ENCODE measurements at places on chromosomes 5 and 9. TPM values are rescaled to one million over a fixed set of nuclear protein-coding genes. Genes with fewer than 3 reads are reported as not detected.

The HSPA9 gene
- 201 TPM for total RNA-seq

- no peak for DNase-seq
- peaks cover 71% of the 10 kb centered on the region for H3K4me1 ChIP-seq
- H3K27ac ChIP-seq, result no peak overlapping the region
- H3K27me3 ChIP-seq, result no peaks in the 10 kb centered on the region
- H3K36me3 ChIP-seq, result peaks cover 53% of the 10 kb centered on the region
- no peak overlapping the region for H3K4me3 ChIP-seq
Observed at GRCh38 chr5:150633429-150633828, 7.0 kb upstream of the SYNPO start.

The CXCL14 gene
- total RNA-seq, result 0.42 TPM

The FAM221B gene
- total RNA-seq, result not detected

The GMCL2 gene
- not detected for total RNA-seq

DNA sequence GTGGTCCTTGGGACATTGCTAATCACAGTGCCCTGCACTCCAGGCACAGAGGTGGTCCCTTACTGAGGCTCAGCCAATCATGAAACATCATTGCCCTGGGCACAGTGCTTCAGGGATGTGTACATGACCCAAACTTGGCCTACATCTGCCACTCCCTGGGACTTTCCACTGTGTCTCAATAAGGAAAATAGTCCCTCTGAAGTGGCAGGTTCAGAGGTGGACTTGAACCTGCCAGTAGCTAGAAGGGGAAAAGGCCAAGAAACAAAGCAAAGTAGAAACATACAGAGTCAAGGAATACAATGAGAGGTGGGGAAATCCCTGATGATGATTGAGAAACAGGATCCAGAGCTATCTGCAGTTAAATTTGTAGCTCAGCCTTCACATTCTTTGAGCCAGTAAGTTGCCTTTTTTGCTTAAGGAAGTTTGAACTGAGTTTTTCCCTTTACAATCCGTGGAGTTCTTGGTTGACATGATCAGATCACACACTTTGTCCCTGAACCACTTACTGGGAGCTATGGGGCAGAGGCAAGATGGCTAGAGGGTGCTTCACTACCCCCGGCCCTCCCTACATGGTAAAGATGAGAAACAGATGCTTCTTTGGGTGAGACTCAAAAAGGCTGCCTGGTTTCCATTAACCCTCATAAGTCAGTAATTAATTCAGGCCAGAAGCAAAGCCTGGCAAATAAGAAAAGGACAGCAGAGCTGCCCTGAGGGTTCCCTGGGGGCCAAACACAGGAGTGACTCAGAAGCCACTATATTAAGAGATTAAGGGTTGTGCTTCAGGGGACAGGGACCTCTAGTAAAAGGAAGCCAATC, 57.6 kb downstream of the SH3TC2 start:
- H3K36me3 ChIP-seq, result no peaks in the 10 kb centered on the region
- no peaks in the 10 kb centered on the region for H3K4me1 ChIP-seq
- DNase-seq, result peak; percentile 75
- H3K27ac ChIP-seq, result no peak overlapping the region

The MYORG gene
- total RNA-seq, result 27.2 TPM

GRCh38 chr5:157115012-157115411, 6.2 kb upstream of the HAVCR2 start:
- no peak for DNase-seq
- no peaks in the 10 kb centered on the region for H3K36me3 ChIP-seq
- H3K27me3 ChIP-seq, result no peaks in the 10 kb centered on the region
- no peak overlapping the region for H3K27ac ChIP-seq

The NPDC1 gene
- 119 TPM for total RNA-seq

DNA sequence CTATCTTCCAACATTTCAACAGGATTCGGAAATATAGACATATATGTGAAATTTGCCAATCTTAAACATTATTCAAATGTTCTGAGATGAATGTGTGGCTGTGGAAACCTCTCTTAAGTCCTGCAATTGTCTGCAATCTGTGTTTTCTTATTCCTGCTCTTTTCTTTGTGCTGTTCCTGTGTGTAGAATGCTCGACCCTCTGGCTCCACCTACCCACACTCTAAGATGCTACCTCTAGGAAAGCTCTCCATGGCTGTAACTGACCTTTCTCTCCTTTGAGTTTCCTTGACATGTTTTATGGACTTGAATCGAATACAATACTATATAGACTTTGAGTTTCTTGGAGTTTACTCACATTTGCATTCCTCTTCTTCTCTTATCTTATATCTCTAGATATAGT, 120.6 kb upstream of the ASTN2 start:
- H3K36me3 ChIP-seq, result no peaks in the 10 kb centered on the region
- no peak overlapping the region for H3K4me3 ChIP-seq
- H3K27me3 ChIP-seq, result no peaks in the 10 kb centered on the region
- H3K27ac ChIP-seq, result no peak overlapping the region
- DNase-seq, result no peak

The SPINK13 gene
- total RNA-seq, result not detected

The RNF130 gene
- total RNA-seq, result 136 TPM

GRCh38 chr9:101311758-101312420, 72.9 kb downstream of the BAAT start:
- no peak overlapping the region for H3K4me3 ChIP-seq
- H3K27me3 ChIP-seq, result no peaks in the 10 kb centered on the region

GRCh38 chr5:4700069-4700468, 440.1 kb upstream of the ADAMTS16 start:
- DNase-seq, result no peak
- H3K4me1 ChIP-seq, result no peaks in the 10 kb centered on the region
- H3K4me3 ChIP-seq, result no peak overlapping the region
- no peak overlapping the region for H3K27ac ChIP-seq
- no peaks in the 10 kb centered on the region for H3K27me3 ChIP-seq

The DIPK1B gene
- 26.1 TPM for total RNA-seq

DNA sequence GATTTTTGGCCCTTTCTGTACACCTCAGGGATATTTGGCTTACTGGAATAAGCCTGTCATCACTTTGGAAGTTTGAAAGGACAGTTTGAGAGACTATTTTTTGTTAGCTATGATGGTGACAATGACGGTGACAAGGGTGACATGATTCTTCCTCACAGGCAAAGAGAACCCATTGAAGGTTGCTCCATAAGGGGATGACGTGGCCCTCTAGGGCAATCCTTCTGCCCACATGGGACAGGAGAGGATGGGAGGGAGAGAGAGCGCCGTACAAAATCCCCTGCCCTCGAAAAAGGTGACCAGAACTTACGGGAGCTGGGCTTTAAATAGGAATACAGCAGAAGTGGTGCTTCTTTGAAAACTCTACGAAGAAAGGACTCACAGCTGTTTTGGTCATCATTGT, 22.6 kb downstream of the HRH2 start:
- H3K27me3 ChIP-seq, result no peaks in the 10 kb centered on the region
- no peaks in the 10 kb centered on the region for H3K36me3 ChIP-seq
- no peak overlapping the region for H3K27ac ChIP-seq
- H3K4me1 ChIP-seq, result peaks cover 14% of the 10 kb centered on the region

DNA sequence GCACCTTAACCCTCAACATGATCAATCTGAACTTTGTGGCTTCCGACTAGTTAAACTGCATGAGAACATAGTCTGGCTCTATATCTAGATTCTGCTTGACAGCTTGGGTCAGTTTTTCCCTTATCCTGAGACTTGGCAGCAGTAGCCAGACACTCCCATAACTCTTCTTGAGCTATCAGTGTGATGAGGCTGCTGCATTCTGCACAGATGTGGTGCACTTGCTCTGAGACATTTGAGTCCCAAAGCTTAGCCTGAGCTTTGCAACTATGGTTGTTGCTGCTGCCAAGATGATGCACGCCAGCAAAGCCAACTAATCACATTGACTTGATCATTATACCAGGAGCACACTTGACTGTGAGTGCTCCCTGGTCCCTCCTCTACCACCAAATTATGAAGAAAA, 36.2 kb downstream of the MOCS2 start:
- no peak overlapping the region for H3K4me3 ChIP-seq
- H3K27ac ChIP-seq, result no peak overlapping the region
- no peak for DNase-seq
- no peaks in the 10 kb centered on the region for H3K27me3 ChIP-seq

GRCh38 chr5:179906795-179907555, 722 bp downstream of the TBC1D9B start:
- H3K4me1 ChIP-seq, result peaks cover 26% of the 10 kb centered on the region
- H3K4me3 ChIP-seq, result peak overlapping the region; percentile 69
- H3K27me3 ChIP-seq, result no peaks in the 10 kb centered on the region
- peaks cover 9% of the 10 kb centered on the region for H3K36me3 ChIP-seq
- peak overlapping the region; percentile 77 for H3K27ac ChIP-seq

DNA sequence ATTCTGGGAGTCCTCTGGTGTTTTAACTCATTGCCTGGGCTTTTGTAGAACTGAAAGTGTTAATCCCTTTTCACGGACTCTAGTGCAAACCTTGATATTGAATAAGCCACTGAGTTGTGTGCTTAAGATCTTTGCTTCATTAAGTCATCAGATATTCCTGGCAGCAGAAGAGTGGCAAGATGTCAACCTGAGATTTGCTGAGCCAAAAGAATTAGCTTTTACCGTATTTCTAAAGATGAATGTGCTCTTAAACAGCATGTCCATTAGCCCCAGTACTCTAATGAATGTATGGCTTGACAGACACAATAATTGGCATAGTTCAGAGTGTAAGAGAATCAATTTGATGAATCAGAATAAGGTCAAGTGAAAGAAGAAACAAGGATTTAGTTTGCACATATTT, 87.2 kb upstream of the CDH6 start:
- peaks cover 7% of the 10 kb centered on the region for H3K4me1 ChIP-seq
- no peak for DNase-seq
- H3K36me3 ChIP-seq, result no peaks in the 10 kb centered on the region

- H3K4me3 ChIP-seq, result no peak overlapping the region
- no peaks in the 10 kb centered on the region for H3K4me1 ChIP-seq
- no peak overlapping the region for H3K27ac ChIP-seq
- DNase-seq, result no peak
- no peaks in the 10 kb centered on the region for H3K36me3 ChIP-seq
- no peaks in the 10 kb centered on the region for H3K27me3 ChIP-seq
Observed at GRCh38 chr9:133210202-133210532, 1.1 kb upstream of the OBP2B start.

DNA sequence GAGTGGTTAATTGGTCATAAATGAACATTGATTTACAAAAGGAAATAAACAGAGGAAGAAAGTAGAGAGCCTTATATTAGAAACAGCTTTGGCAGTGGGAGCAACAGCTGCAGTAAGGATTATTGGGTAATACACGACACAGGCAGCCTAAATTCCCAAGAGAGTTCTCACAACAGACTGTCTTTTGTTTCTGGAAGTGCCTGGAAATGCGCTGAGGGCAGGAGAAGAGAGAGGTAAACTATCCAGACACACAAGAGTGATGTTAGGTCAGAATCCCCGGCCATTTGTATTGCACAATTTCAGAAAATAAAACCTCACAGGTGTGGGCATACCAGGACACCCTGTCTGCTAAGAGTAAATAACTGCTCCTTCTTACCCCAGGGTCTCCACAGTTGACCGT, 450.4 kb upstream of the CTNND2 start:
- no peak overlapping the region for H3K27ac ChIP-seq
- no peaks in the 10 kb centered on the region for H3K27me3 ChIP-seq
- H3K4me1 ChIP-seq, result no peaks in the 10 kb centered on the region

- H3K4me1 ChIP-seq, result peaks cover 42% of the 10 kb centered on the region
- no peak overlapping the region for H3K4me3 ChIP-seq
- no peak overlapping the region for H3K27ac ChIP-seq
- H3K27me3 ChIP-seq, result no peaks in the 10 kb centered on the region
Observed at GRCh38 chr5:67728326-67728890, 487.1 kb upstream of the PIK3R1 start.

The INSL6 gene
- total RNA-seq, result not detected

The OR2K2 gene
- total RNA-seq, result not detected

Data from esophagus muscularis mucosa (tissue), 4 donors.